Nucleus accumbens (tissue), 56 donors: ENCODE measurements at places on chromosomes 5 and 9.
A peak's percentile ranks its signal among the peaks of the same experiment; 100 is the strongest.

- DNase-seq: no peak
Observed at GRCh38 chr9:32404856-32405255, 20.4 kb downstream of the ACO1 start.

DNA sequence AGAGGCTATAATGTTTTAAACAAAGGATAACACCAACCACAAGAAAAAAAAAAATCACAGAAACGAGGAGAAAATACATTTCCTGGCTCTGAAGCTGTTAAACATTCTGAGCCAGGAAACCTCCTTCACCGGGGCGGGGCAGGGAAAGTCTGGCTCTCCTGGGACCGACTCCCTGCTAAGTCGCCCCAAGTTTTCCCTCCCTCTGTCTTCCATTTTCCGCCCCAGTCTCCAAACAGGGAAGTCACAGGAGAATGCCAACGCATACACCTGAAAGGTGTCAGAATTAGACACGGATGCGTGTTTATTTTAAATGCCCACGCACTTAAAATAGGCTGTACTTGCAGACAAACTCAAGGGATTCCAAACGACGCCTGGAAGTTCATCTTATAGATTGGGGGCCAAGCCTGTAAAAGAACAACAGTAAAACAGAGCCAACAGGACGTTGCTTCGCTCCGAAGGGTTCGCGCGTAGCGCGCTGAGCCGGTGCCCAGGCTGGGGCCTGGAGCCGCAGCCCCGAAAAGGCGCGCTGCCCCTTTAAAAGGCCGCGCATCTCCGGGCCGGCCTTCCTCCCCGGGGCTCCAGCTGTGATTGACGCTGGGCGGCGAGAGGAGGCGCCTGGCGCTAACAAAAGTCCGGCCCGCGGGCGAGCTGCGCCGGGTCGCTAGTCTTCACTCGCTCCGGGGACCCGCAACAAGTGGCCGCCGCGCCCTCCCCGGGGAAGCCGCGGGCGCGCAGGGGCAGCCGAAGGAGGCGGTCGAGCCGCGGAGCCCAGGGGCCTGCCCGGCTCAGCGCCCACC is at the start of gene FBXL7:
TSS of gene FBXL7 (plus strand) at position 653 of the 797 bp plus-strand sequence.
- peak; percentile 67 for DNase-seq

GRCh38 chr5:122150215-122150614 is 20.9 kb downstream of the ZNF474 start:
- DNase-seq: no peak

- DNase-seq: no peak
Observed at GRCh38 chr9:123069010-123069481, 35.6 kb downstream of the GPR21 start.

- no peak for DNase-seq
Observed at GRCh38 chr5:128436749-128437188, 101.3 kb downstream of the FBN2 start.

DNA sequence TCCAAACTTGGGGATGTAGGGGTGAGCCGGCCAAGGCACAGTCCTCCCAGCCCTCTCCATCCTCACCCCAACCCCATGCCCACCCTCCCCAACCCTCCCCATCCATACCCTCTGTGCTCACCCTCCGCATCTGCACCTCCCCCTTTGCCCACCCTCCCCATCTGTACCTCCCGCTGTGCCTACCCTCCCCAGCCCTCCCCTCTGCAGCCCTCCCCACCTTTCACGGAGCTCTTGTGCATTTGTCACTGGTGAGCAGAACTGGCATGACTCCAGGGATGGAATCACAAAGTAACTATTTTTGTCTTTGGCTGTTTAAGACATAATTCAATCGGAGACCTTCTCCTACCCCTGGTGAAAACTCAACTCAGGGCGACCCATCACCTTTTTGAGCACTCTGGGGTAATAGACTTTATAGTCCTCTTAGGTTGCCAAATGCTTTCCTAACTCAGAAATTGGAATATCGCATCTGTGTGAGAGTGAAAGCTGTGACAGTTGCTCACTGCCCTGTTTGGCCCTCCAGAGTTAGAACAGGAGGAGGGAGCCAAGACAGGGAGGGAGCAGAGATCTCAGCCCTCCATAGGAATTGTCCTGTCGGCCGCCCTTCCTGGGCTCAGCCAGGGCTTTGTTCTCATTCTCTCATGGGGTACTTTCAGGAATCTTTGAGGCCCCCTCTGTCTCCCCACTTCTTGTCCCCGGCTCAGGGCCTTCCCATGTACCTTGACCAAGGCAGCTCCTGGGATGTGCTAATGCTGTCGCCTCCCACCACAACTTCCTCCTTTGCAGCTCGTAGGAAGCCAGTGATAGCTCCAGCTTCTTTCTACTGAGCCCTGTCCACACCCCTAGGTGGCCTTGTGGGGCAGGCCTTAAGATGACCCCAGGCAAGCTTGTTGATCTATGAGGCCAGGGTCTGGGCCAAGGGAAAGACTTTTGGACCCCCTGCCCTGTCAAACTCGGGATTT is 36.2 kb downstream of the OTULIN start:
- no peak for DNase-seq

GRCh38 chr9:16268067-16268881 is 602.2 kb downstream of the BNC2 start:
- no peak for DNase-seq

DNA sequence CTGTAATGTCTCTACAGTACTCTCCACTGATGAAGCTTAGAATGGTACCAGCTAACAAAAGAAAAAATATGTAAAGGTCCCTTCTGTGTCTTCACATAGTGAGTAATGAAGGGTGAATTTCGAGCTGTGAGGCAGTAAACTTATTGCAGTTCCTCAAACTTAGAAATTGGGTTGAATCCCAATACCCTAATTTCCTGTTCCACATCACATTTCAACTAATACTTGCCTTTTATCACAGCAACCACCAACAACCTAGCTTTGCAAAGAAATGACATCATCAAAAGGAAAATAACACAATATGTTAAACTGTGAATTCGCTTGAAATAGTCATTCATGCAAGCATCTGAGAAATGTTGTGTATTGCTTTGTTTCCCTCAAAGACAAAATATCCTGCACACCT is 9.4 kb upstream of the TNFAIP8 start:
- DNase-seq: no peak

DNA sequence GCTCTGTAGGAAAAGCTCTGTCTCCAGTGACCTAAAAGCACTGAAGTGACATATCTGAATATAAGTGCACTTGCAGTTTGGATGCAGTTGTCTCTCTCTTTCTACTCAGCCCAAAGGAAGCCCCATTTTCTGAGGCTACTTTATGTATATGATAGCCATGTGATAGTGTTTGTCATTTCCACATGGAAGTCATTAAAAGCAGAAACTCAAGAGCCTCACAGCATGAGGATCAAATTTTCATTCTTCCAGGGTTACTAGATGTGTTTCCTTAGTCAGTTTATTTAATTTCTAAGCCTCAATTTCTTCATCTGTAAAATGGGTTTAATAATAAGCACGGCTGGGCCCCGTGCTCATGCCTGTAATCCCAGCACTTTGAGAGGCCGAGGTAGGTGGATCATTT is 36.7 kb downstream of the RNF44 start:
- DNase-seq: no peak

DNA sequence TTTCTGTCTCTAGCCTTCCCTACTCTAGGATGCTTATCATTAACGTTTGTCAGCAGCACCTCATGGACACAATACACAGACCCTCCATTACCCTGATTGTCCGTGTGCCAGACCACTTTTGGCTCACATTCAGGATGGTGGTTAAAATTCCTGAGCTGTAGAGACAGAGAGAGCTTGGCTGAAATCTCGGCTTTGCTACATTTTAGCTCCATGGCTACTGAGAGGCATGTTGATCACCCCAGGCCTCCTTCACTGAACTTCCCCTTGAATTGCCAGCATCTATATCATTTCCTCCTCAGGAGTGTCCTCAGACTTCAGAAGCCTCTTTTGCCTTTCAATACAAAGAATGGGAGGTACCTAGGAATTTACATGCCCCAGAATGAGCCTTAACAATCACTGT is 104.7 kb upstream of the ISL1 start:
- no peak for DNase-seq

- DNase-seq: no peak
Observed at GRCh38 chr5:60162441-60162840, 268.9 kb upstream of the PDE4D start.

DNA sequence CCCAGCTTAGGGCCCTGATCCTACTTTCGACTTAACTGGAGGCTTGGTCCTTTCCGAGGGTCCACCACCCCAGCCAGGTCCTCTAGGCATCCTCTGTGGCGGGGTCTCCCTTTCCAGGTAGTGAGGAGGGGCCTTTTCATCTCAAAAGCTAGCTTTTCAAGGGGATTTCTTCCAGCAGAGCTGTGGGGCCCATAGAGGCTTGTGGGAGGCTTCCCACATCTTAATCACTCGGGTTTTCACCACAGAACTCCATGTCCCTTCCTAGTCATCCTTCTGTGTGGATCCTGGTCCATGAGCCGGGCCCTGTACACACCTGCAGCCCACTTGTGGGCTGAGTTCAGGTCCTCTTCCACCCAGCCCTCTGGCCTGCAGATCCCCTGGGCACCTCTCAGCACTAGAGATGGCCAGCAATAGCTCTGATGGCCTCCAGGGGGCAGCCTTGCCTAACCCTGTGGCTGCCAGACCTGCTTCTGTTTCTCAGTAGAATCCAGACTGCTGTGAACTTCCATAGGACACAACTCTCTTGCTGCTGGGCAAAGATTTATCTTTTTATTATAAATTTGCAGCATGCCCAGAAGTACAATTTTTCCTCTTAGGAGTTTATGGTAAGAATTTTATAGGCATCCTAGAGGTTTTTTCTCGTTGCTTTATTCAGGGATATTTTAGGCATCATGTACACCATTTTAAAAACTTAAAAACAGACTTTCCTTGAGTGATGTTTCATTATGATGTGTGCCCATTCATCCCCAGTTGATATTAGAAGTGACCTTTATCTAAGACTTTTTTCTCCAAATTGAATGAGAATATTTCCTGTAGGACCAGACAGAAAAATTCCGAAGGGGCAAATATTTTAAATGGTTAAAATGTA is 208.9 kb downstream of the TRIO start:
- DNase-seq: peak; percentile 25

- DNase-seq: no peak
Observed at GRCh38 chr5:133052317-133053175, 733 bp downstream of the HSPA4 start.

DNA sequence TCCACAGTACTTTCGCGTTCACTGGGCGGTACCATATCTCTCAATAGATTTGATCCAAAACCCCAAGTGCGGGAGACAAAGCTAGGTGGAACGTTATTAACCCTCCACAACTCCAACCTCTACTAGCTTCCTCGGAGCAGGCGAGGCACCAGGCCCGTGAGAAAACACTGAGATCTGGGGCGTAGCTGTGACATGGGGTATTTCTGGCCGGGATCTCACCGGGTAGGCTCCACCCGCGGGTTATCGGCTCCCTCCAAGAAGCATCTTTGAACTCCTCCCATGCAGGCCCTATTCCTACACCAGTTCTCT is 350 bp upstream of the SLC25A46 start:
- no peak for DNase-seq

DNA sequence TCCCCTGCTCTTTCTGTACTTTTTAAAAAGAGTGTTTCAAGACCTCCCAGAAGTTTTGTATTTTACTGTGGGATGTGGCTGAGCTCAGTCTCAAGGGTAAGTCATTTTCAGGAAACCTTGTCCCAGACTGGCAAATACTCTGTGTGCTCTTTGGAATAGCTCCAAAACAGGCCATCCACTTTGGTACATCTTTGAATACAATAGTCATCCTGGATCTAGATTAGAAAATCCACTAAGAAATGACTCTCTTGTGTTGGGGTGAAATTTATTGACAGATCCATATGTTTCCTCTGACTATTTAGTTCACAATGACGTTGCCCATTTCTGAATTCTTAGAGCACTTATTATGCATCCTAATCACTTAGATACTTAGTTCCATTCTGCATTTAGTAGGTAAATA is 95.2 kb downstream of the PLCXD3 start:
- no peak for DNase-seq

DNA sequence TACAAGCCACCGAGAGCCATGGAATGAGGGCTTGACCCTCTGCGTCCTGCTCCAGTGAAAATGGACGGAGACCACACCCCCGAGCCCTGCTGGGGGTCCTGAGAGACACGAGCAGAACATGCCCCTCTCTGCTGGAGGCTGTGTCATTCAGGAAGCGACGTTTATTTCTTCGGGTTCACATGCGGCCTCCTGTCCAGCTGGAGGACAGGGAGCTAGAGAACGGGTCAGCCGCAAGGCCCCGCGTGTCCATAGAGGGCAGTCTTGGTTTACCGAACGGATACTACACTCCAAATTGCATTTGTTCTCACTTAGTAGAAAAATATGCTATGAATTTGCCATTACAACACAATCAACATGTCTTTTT is 36.1 kb downstream of the MRPL36 start:
- DNase-seq: no peak

GRCh38 chr5:84383816-84384603 is 670 bp downstream of the EDIL3 start:
- peak; percentile 22 for DNase-seq

- DNase-seq: no peak
Observed at GRCh38 chr9:89621031-89621430, 16.2 kb downstream of the GADD45G start.

- DNase-seq: no peak
Observed at GRCh38 chr9:18594837-18595236, 120.9 kb downstream of the ADAMTSL1 start.

DNA sequence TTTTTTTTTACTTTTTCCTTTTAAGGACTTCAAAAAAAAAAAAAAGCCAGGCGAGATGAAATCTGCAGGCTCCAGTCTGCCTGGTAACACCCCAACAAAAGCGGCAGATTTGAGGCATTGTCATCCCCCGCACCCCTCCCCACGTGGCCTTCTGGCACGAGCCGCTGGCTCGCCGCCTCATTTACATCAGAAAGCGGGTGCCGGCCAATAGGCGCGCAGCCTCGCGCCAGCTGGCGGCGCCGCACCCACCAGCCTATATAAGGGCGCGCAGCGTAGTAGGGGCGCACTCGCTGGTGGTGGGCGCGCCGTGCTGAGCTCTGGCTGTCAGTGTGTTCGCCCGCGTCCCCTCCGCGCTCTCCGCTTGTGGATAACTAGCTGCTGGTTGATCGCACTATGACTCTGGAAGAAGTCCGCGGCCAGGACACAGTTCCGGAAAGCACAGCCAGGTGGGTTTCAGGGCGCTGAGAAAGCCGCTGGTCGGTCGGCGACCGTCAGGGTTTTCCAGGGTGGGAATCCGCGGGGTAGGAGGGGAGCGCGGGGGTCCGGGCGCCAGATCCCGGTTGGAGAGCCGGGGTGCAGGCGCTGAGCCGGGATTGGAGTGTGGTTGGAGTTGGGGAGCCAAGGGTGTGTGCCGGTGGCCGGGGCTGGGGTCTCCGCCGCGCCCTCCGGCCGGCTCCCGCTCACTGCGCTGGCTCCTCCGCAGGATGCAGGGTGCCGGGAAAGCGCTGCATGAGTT is at the start of gene GADD45G:
TSS of gene GADD45G (plus strand) at position 284 of the 736 bp plus-strand sequence. CDS start at position 394, 110 bp downstream.
- DNase-seq: peak; percentile 87

GRCh38 chr5:77842243-77842642 is 66.1 kb upstream of the TBCA start:
- no peak for DNase-seq

- no peak for DNase-seq
Observed at GRCh38 chr5:10556289-10556807, 7.5 kb upstream of the ANKRD33B start.

DNA sequence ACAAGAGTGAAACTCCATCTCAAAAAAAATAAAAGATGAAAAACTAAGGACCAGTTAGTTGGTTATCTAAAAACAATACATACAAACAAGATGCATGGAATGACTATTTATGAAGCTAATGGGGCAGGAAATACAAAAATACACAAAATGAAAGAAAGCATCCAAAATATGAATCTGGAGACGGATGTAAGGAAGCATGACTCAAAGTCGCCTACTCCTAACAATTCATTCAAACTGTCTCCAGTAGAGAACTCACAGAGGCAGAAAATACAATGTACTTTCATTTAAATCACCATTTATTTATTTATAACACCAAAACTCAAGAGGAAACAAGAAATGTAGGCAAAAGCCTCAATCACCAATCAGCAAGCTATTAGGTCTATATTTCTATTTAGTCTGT is 68.4 kb downstream of the SCAI start:
- no peak for DNase-seq
